ENCODE measurements at places on chromosomes 6 and 20. TPM values are rescaled to one million over a fixed set of nuclear protein-coding genes. Genes with fewer than 3 reads are reported as not detected.
A peak's percentile ranks its signal among the peaks of the same experiment; 100 is the strongest.

The ZC2HC1B gene
- 0.28 TPM for total RNA-seq

DNA sequence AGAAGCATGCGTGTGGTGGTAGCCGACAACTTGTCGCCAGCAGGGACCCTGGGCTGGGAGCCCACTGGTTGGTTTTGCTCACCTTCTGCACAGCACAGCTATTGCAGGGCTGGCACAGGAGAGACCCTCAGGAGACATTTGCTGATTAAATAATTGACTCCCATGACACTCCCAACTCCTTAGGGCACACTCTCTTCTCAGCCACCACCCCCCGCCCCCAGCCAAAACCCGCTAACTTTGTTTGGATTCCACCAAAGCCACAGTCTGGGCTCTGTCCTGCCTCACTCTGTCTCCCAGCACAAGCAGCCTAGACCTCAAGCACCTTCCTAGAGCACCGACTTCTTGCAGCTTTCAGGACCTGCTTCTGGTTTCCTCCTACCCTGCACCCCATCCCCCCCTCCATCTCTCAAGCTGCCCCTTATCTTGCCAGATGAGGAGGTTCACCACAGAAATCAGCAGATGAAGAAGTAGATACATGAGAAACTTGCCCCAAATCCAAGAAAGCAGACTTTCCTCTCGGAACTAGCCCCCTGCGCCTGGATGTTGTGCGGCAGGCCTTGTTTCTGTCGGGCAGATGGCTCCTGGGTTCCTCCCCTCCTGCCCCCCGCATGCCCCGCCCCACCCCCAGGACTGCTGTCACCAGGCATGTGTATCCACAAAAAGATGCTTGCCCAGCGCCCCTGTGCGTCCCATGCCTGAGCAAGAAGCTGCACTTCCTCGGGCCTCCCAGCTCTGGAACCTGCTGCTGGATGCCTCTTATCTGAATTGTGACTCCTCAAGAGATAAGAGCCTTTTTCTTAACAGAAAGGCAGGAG is 35.0 kb upstream of the CD93 start:
- no peak for DNase-seq

The SEMG1 gene
- not detected for total RNA-seq

- DNase-seq: no peak
Observed at GRCh38 chr20:19850198-19850533, 92.1 kb downstream of the RIN2 start.

The EEF1A2 gene
- 0.31 TPM for total RNA-seq

The IYD gene
- total RNA-seq: not detected

GRCh38 chr20:3749689-3750531 is 17.4 kb downstream of the HSPA12B start:
- peak; percentile 80 for DNase-seq

The CCN5 gene
- total RNA-seq: not detected

GRCh38 chr6:5085648-5086293 is 630 bp downstream of the PPP1R3G start:
- DNase-seq: peak; percentile 61

The EPB41L1 gene
- total RNA-seq: 19.3 TPM

All from endothelial cell (in vitro differentiated cells).